ENCODE measurements at places on chromosomes 6 and 20.

GRCh38 chr20:41462372-41463161, 95.9 kb upstream of the EMILIN3 start:
- DNase-seq = no peak

DNA sequence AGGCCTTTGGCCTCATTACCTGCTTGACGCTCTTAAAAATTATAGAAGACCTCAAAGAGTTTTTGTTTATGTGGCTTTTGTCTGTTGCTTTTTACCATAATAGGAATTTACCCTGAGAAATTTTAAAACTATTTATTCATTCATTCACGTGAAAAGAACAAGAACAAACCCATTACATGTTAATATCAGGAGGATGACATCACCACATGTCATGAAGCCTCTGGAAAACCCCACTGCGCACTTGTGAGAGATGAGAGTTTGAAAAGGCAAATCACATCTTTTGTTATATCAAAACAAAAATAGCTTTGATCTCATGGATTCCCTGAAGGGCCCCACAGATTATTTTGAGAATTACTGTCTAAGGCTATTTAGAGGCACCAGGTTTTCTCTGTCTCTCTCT, 61.3 kb upstream of the EYA2 start:
- DNase-seq = peak; percentile 34

DNA sequence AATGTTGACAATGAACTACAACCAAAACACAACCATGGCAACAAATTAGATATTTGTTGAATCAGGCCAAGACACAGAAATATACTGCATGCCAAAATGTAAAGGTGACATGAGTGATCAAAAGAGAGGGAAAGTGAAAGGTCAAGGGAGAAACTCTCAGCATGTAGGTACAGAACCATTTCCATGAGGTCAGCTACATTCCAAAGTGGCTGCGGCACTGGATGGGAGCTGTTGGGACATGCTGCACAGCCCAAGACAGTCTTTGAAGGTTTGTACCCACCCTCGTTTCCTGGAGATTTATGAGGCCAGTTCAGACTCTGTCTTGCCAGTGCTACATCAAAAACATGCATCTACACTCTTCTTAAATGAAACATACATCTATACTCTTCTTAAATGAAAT, 579.9 kb downstream of the BMP2 start:
- DNase-seq = no peak

DNA sequence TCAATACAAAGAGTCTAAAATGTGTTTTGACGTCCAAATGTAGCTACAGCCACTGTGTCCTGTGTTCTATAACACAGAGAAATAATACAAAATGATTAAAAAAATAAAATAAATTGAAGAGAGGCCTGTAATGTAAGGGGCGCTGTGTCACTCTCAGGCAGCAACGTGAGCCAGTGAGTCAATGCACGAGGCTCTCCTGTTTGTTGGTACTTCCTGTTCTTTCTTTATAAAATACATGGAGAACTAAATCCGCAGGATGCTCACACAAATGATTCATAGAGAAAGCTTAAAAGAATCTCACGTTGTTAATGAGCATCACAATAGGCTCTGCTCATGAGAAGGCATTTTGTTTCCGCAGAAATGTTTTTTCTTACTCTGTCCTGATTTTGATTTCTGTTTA, 635.0 kb upstream of the AGPAT4 start:
- DNase-seq = no peak

GRCh38 chr6:79506251-79506650, 31.0 kb downstream of the LCA5 start:
- DNase-seq = no peak

All from activated naive CD4-positive, alpha-beta T cell treated with anti-CD3 and anti-CD28 coated beads for 36 hours (primary cell).